ENCODE measurements at places on chromosomes 13 and 19.

DNA sequence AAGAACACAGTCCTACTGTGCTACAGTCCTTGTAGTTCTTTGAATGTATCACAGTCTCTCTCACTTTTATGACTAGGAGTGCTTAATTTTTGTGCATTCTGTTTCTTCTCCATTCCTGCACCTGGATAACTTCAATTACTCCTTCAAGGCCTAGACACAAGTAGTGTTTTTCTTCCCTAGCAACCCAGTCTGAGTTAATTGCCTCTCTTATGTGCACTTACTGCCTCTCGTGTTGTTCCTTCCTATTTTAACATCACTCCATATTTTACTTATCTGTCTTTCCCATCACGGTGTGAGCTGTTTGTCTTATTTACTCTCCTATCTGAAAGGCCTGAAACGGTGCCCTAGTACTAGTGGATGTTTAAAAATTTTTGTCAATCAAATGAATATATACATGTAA, 101.5 kb downstream of the HS6ST3 start:
- H3K4me1 ChIP-seq = no peaks in the 10 kb centered on the region
- H3K27ac ChIP-seq = no peak overlapping the region
- DNase-seq = no peak
- H3K4me3 ChIP-seq = no peak overlapping the region

- no peaks in the 10 kb centered on the region for H3K27me3 ChIP-seq
- no peak overlapping the region for H3K4me3 ChIP-seq
- H3K27ac ChIP-seq = no peak overlapping the region
- DNase-seq = no peak
Observed at GRCh38 chr13:99577934-99578917, 77.0 kb downstream of the TM9SF2 start.

DNA sequence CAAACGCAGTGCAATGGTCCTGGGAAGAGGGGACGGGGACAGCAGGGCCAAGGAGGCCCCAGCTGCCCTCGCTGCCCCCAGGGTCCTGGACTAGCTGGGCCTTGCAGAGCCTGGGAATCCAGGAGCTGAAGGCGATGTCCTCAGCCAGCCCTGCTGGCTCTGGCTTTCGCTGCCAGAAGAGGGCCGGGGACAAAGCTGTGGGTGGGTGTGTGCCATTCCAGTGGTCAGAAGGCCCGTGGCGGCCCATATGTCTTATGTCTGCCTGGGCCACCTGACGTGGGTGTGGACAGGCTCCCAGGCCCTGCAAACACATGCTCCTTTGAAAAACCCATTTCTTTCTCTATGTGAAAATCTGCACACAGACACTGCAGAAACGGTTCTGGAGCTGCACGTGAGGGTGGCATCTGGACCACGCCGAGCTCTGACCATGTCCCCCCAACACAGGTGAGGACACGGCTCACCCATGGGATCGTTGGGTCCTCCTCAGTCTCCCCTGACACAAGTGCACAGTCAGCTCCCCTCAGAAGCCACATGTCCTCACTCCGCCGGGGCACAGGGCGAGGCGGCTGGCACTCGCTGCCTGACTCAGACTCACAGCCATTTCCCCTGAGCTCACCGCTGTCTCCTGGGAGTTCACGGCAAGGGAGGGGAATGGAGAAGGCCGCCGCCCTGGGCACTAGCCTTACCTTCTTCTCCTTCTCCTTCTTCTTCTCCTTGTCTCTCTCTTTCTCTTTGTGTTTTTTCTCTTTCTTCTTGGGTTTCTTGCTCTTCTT, 16.9 kb downstream of the IZUMO4 start:
- no peak overlapping the region for H3K27ac ChIP-seq
- H3K4me1 ChIP-seq = no peaks in the 10 kb centered on the region
- DNase-seq = no peak
- H3K27me3 ChIP-seq = no peaks in the 10 kb centered on the region

GRCh38 chr13:113458253-113459065, 5.2 kb upstream of the ADPRHL1 start:
- no peaks in the 10 kb centered on the region for H3K4me1 ChIP-seq
- no peak overlapping the region for H3K4me3 ChIP-seq
- no peaks in the 10 kb centered on the region for H3K27me3 ChIP-seq
- no peak for DNase-seq
- no peak overlapping the region for H3K27ac ChIP-seq
- H3K36me3 ChIP-seq = peaks cover 36% of the 10 kb centered on the region

- peak overlapping the region; percentile 63 for H3K4me3 ChIP-seq
- H3K27ac ChIP-seq = peak overlapping the region; percentile 87
- peaks cover 41% of the 10 kb centered on the region for H3K4me1 ChIP-seq
- H3K27me3 ChIP-seq = no peaks in the 10 kb centered on the region
Observed at GRCh38 chr19:2271234-2272103, 10.5 kb downstream of the PEAK3 start.

DNA sequence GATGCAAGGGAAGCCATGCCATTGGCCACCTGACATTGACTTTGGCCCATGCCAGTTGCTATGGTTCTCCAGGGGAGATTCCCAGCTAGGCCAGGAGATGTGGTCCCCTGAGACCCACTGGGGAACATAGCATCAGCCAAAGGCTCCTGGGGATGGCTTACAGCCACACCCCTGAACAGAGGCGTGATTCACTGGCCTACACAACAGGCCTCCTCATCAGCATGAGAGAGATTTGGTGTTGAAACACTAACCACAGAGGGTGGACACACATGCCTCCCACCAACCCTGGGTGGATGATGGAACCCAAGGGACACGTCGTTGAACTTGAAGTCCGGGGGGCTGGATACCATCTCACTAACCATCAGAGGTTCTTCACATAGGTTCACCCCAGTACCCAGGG, 14.4 kb downstream of the IQCN start:
- H3K4me1 ChIP-seq = no peaks in the 10 kb centered on the region
- H3K36me3 ChIP-seq = no peaks in the 10 kb centered on the region
- H3K27ac ChIP-seq = no peak overlapping the region

DNA sequence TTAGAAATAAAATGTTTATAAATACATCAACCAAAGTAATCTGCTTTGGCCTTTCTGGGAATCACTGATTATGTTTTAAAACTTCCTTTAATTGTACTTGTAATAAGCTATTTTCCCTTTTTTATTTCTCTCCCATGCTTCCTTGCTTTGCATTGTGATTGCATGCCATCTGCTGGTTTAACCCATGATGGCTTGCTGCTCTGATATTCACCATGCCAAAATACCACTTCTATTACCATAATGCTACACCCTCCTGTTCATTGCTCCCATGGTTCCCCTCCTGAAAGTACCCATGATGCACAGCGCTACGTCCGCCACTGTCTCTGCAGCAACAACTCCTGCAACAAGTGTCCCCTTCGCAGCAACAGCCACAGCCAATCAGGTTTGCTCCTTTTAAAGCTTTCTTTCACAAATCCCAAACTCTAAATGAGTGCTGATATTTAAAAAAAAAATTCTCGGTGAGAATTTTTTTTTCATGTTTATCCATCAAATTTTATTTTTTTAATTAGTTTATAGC, 67.7 kb upstream of the RAP2A start:
- no peak overlapping the region for H3K27ac ChIP-seq
- DNase-seq = no peak
- no peaks in the 10 kb centered on the region for H3K27me3 ChIP-seq
- no peak overlapping the region for H3K4me3 ChIP-seq
- peaks cover 6% of the 10 kb centered on the region for H3K4me1 ChIP-seq

DNA sequence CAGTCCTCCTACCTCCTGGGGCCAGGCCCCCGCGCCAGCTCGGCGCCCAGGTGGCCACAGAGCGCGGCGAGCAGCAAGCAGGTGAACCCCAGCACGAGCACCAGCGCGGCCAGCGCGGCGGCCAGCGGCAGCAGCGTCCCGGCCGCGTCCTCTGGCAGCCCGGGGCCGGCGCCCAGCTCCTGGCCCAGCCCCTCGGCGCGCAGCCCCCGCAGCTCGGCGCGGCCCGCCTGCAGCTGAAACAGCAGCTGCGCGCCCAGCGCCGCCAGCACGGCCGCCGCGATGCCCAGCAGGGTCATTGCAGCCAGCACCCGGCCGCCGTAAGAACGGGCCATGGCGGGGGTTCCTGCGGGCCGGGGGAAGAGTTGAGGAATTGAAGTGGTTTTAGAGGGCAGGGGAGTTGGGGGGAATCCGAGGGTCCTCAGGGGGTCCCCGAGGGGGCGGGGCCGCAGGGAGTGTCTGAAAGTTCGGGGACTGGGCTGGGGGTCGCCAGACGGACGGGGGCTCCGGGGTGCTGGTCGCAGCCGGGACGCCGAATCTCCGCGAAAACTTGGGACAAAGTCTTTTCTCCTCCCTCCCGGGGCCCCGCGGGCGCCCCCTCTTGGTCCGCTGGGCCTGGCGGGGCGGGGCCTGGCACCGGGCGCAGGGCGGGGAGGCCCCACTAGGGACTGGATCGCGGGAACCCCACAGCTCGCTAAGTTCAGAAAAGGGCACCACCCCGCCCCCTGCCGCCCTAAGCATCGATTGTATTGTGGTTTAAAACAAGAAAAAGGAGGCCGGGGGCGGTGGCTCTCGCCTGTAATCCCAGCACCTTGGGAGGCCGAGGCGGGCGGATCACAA, at the start of gene TMEM221:
Gene TMEM221, minus strand, starts transcription at position 538 of the 837 bp plus-strand sequence. Its CDS starts 206 bp downstream, at position 332.
- H3K27me3 ChIP-seq = peaks cover 3% of the 10 kb centered on the region
- H3K4me3 ChIP-seq = no peak within 1 kb of the TSS
- H3K4me1 ChIP-seq = peaks cover 10% of the 10 kb centered on the region
- DNase-seq = peak; percentile 57

DNA sequence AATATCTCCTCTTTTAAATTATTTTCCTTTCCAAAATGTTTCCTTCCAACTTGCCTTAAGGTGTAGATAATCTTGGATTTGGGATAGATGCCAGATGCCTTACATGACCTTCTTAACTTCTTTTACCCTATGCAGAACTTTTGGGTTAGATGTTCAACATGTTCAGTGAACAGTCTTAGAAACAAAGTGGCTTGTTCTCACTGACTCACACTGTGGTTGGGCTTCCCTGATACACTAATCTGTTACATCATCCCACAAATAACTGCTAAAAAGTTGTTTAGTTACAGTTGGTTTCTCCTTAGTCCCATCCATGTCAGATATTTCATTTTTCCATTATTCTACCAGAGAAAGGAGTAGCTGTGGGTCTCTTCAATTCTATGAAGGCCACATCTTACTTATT, 2638.2 kb downstream of the PCDH9 start:
- no peak overlapping the region for H3K4me3 ChIP-seq
- H3K27me3 ChIP-seq = no peaks in the 10 kb centered on the region
- H3K4me1 ChIP-seq = no peaks in the 10 kb centered on the region
- no peaks in the 10 kb centered on the region for H3K36me3 ChIP-seq
- DNase-seq = no peak
- no peak overlapping the region for H3K27ac ChIP-seq

DNA sequence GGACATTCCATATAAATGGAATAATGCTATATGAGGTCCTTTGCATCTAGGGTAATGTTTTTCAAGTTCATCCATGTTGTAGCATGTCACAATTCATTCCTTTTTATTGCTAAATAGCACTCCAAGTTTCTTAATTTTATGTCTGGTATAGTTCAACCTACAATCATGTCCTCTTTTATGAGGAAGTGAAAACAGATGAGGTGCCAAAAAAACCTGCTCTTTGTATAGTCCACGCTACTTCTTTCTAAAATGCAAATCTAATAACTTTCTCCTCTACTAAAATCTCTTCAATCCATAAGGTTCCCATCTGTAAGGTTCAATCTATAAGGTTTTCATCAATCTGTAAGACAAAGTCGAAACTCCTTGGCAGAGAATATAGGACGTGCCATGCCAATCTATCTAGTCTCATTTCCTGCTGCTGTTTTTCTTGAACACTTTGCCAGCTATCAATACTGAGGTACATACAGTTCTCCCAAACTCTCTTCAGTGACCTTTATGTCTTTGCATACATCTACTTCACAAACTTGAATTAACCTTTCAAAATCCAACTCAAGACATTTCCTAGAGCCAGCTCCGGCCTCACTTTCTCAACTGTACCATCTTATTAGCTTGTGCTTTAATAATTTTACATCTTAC, 33.7 kb downstream of the INTS6 start:
- H3K27me3 ChIP-seq = no peaks in the 10 kb centered on the region
- DNase-seq = no peak
- H3K4me3 ChIP-seq = no peak overlapping the region
- H3K36me3 ChIP-seq = peaks cover 26% of the 10 kb centered on the region
- peaks cover 40% of the 10 kb centered on the region for H3K4me1 ChIP-seq

Measured in CD4-positive, CD25-positive, alpha-beta regulatory T cell (primary cell).